ENCODE measurements at places on chromosomes 5 and 9. TPM values are rescaled to one million over a fixed set of nuclear protein-coding genes. Genes with fewer than 3 reads are reported as not detected.

Gene MATR3
- 470 TPM for total RNA-seq

Gene SAXO1
- not detected for total RNA-seq

Gene CDKN2A
- total RNA-seq: 290 TPM

Gene SOHLH1
- total RNA-seq: not detected

All from SJSA1 (cell line).